ENCODE measurements at places on chromosomes 2 and 18.

- DNase-seq = no peak
These were observed 65.7 kb upstream of the DARS1 start for GRCh38 chr2:136051001-136051724.

DNA sequence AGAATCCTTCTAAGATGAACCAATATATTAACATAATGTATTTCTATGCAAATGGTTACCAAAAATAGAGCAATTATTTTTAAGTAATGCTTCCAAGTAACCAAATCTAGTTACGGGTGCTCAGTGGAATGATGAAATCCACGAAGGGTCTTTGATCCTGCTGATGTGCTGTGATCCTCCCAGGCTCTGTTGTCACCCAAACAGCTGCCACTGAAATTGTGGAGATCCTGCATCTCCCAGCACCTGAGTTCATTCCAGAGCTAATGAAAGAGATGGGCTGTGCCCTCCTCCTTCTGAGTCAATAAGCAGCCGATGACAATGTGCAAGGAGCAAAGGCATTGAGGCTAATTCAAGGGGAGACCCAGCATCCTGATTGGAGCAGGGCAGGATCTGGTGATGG, 362.4 kb upstream of the SOX11 start:
- DNase-seq = no peak

DNA sequence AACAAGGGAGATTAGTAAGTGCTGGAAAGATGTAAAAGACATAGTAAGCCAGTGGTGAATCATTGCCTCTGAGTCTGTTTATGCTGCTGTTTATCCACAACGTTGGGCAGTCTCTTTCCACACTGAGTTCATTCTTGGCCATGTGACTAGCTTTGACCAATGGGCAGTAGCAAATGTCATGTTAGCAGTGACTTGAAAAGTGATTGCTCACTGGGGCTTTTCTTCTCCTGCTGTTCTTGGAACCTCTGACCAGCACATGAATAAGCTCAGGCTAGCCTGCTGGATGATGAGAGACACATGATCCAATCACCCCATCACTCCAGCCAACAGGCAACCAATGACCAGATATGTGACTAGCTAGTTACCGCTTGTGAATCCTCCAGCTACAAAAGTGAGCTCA, 360.4 kb downstream of the SLC4A3 start:
- DNase-seq = no peak

DNA sequence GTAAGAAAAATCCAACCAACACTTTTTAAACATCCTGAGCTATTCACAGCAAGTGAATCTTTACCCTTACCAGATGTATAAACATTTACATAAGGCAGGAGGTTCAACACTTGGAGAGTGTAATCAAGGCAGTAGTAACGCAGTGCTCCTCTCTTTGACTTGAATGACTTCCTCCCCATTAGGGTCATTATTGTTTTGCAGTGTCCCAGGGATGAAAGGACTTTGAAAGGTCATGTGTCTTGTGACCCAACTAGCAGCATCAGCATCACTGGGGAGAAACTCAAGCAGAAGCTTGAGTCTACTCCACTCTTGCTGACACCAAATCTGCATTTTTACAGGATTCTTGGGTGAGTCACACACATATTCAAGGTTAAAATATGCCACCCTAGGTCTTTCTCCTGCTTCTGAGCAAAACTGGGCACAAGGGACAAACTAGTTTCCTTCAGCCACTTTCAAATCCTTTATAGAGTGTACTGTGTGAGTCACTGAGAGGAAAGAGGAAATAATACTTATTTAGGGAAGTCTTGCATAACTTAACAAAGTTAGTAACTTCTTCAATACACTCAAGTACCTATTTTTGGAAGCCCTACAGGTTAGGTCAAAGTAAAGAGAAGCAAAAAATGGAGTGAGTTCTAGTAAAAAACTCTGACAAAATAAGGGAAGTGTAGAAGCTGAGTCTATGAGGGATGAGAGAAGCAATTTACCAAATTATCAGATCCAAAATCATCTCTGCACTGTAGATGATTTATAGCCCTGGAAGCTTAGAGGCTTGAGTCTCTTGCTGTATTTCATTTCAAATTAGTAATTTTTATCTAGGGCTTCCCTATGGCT, 51.0 kb upstream of the EML4 start:
- DNase-seq = no peak

DNA sequence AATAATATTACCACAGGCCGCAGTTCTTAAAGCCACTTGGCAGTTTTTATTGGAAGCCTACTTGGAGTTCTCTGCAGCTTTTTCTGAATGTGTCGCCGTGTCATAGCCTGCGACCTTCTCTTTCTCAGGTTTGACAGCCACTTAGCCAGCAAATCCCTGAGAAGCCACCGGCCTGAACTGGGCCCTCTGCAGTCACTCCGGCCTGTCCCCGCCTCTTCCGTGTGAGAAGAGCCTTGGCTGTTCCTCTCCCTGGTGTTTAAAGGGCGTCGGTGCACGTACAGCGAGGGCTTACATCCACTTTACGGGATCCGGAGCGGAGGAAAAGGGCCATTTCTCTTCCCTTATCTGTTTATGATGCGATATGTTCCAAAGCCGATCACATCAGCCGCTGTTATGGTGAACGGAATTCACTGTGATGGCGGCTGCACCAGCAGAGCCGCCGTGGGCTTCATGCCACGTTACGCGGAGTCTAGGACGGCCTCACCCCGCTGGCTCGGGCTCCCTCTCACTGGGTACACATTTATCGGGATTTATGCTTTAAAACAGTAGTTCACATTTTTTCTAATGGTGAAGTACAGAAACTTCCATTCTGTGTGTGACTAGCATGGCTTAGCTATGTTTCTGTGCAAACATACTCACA, 66.8 kb downstream of the GBX2 start:
- no peak for DNase-seq

All from NCI-H774 (cell line).